Stimulated activated CD4-positive, alpha-beta T cell treated with anti-CD3 and anti-CD28 coated beads, Interleukin-1b, Interleukin-23, amount 100 ng/mL, for 1 hour (primary cell): ENCODE measurements at places on chromosomes 1 and 21.

DNA sequence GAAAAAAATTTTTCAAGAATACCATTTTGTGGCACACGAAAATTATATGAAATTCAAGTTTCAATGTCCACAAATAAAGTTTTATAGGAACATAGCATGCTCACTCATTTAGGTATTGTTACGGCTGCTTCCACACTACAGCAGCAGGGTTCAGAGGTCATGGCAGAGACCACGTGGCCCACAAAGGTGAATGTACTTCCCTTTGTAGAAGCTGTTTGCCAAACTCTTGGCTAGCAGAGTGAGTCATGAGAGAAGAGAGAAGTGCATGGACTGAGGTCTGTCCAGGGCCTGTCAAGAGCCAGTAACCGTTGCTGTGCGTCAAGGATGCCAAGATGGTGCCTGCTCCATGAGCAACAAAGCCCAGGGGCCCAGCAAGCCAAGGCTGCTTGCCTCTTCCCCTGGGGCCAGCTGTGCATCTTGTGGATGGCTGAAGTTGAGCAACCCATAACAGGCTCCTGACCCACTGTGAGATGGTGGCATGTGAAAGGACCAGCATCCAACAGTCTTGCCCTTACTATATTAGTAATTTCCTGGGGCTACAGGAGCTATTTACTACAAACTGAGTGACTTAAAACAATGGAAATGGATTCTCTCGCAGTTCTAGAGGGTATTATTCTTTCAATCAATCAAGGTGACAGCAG, 64.8 kb upstream of the ATP5PO start:
- DNase-seq: no peak

GRCh38 chr1:237146241-237146640, 104.3 kb downstream of the RYR2 start:
- DNase-seq: no peak

DNA sequence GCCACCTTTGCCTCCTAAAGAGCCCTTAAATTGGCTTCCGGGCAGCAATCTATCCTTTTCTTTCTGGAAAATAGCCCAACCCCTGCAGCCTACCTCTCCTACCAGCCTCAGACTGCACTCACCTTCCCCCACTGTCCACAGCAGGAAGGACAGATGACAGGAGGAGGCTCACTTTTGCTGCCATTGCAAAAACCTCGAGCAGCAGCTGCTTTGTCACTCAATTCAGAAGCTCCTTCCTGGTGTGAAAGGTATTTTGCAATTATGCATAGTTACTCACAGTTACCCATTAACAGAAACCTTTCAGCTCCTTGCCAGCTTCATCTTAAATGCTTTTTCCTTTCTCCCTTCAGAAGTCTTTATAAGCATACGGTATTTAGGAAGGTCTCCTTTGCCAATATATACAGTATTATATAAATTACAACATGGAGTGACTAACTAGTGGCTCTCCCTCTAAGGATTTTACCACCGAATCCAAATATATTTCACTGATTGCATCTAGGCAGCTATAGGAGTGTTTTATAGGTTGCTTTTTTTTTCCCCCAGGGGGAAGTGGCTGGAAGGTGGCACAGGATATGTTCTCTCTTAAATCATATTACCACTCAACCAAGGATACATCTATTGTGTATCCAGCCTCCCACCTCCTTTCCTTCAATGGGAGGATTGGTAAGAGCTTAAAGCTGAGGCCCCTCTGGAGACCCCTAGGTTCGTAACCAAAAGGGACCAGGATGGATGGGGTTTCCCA, 142.1 kb upstream of the IPO9 start:
- DNase-seq: no peak

DNA sequence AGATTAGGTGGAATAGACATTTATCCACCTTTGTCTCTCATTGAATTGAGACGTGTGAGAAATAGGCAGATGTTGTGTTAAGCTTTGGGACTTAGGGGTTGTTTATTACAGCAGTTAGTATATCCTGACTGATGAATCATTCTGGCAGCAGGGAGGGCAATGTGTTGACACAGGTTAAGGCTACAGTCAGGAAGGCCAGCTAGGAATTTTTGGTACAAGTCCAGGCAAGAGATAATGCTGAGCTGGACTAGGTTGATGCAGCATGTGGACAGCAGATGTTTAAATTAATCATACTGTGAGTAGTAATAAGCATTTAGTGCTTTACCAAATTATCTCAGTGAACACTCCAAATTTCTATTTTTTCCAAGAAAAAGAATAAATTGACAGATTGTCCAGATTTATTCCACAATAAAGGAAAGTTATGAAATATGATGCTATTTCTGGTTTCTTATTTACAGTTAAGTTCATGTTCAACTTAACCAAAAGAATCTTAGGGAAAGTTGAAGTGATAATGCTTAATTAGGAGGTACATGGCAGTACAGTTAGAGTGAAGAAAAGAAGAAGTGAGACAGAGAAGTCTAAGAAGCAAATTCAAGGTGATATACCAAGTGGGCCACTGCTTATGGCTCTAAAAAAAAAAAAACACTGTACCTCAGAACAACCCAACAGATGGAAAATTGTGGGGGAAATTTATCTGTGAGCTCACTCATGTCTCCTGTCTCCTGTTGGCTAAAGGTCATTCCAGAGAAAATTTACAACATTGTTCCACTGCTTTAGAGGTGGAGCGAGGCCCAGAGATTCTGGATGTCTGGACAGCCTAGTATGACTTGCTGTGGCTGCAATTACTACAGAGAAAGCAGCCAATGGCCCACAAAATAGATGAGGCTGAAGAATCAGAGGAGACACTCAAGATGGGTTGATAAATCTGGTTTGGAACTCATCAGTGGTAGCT, 102.7 kb upstream of the C21orf91 start:
- DNase-seq: no peak

DNA sequence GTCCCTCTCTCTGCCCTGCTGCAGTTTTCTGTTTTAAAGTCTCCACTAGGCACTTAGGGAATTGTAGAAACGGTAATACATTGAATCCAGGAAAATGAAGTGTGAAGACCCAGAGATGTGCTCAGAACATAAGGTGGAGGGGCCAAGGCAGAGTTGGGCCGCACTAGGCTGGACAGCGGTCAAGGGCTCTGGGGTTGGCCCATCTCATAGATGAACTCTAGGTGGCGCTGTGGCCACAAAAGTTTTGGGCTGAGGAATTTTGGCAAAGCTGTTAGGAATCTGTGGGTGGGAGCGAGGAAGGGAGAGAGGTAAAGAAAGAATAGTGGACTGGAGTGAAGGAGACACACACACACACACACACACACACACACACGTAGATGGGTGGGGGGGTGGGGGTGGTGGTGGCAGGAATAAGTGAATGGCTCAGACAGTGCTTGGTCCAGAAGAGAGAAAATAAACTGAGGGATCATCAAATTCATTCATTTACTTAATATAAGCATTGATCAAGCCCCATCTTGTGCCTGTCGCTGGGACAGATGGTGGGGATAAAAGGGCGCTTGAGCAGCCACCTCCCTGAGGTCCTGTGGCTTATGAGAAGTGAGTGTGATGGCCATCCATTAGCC, 258.5 kb downstream of the TRABD2B start:
- DNase-seq: no peak

DNA sequence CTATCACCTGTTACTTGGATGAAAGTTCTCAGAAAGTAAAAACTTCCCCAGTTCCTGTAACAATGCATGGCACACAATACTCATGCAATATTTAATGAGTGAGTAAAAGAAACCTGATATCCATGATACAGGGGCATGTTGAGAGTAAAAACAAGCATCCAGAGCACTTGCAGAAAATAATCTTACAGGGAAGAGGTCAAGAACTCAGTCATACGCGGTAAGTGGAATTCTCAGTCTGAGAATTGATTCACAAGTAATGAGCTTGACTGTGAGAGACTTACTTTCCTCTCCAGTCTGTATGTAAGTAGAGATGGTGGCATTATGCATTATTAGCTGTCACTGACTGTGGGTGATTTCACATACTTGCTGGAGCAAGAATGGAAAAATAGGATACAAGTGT, 976.9 kb downstream of the BRINP3 start:
- no peak for DNase-seq

GRCh38 chr1:111967886-111968285, 21.6 kb downstream of the KCND3 start:
- no peak for DNase-seq

GRCh38 chr1:186842547-186842946, 13.8 kb downstream of the PLA2G4A start:
- DNase-seq: no peak

GRCh38 chr1:53278298-53278725, 40.0 kb upstream of the MAGOH start:
- DNase-seq: peak; percentile 63

- no peak for DNase-seq
These were observed 7.2 kb upstream of the PIGC start for GRCh38 chr1:172451002-172451443.

GRCh38 chr1:27438621-27439061, 46.2 kb downstream of the GPR3 start:
- DNase-seq: no peak

DNA sequence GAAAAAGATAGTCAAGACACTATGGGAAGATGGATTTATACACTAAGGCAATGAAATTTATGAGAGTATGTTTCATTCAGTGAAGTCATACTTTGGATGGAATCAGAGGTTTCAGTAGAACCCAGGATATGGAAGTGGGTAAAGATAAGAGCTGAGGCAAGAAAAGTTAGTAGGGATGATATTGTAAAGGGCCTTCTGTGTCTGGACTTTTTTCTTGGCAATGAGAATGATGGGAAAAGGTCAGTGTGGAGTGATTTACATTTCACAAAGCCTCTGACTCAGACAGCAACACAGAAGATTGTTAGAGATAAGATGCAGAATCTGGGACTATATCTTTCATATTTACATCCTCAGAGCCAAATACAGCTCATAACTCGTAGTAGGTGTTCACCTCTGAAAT, 32.1 kb downstream of the SH3BGR start:
- no peak for DNase-seq

DNA sequence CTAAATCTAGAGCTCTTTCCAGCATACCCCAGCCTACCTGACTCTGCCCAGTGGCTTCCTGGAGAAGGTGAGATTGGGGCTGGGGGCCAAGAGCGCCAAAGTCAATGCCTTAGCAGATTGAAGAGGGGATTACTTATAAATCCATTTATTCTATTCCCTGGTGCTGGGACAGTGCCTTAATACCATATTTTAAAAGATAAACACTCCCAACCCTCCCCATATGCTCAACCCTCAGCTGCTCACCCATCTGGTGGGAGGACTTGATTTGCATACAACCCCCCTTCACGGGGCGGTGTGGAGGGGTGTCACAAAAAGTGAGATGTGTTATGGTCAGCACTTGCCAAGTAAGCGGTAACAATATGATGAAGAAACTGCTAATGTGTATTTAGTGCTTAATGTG, 3.2 kb upstream of the DISP3 start:
- no peak for DNase-seq

GRCh38 chr21:28723646-28724045, 269.0 kb downstream of the LTN1 start:
- no peak for DNase-seq

DNA sequence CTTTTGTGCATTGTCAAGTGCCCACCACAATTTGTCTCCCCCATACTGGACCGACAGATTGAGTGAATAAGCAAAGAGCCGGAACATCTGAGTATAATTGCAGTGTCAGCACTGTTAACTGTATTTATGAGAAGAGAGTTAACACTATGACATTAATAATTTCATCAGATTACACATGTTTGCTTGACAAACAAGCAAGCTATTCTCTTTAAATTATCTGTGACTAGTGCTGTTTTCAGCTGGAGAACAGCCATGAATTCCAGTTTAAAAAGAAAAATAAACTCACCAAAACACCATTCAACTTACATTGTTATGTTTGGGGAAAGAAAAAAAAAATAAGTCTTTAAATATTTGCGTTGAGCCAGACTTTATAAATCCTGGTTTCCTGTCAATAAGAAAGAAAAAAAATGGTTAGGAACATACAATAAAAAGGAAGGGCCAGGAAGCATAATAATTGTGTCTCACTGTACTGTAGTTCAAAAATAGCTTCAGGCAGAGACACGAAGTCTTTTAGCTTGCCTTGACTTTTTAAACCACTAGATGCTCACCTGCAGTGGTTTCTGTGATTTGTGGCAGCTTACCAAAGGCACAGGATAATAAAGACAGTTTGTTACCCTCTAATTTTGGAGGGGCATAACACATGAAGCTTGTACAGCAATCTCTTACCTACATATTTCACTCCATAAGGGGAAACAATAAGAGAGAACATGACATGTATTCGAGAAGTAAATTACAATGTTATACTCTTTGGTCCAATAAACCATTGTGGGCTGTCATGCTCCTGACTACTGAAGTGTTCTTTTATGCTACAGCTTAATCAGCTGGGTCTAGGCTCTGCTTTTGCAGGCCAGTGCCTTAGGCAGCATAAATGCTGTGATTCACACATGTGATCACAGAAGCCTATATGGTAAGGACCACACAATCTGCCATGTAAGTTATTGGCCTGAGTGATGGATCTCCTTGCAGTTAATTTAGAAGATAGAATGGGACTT, 302.0 kb upstream of the ADGRL2 start:
- DNase-seq: no peak

GRCh38 chr1:35049116-35049515, 17.4 kb upstream of the ZMYM6 start:
- no peak for DNase-seq

DNA sequence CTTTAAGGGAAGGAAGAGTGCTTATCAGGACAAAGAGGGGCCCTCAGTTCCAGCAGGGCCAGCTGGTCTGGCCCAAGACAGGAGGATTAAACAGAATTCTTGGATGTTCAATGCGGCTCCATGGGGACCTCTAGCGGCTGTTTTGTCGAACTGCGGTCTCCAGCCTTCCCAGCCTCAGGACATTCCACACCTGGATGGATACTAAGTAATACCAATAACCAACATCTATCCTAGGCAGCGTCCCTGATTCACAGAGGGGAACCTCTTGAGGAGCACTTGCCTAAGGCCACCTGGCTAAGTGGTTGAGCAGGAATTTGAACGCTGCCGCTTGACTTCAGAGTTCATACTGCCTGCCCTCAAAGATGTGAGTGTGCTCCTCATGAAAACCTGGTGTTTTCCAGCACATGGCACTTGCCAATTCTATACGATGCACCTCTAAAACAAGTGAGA, 15.5 kb upstream of the CD247 start:
- DNase-seq: no peak

GRCh38 chr1:189374816-189375215, 1102.8 kb downstream of the BRINP3 start:
- DNase-seq: no peak

GRCh38 chr1:30427545-30427944, 295.8 kb downstream of the MATN1 start:
- no peak for DNase-seq
